ENCODE measurements at places on chromosomes 7 and 10.

GRCh38 chr10:67609996-67610793 is 85.8 kb downstream of the CTNNA3 start:
- DNase-seq, result no peak

GRCh38 chr10:98971464-98971863 is 264.2 kb downstream of the HPSE2 start:
- DNase-seq, result no peak

DNA sequence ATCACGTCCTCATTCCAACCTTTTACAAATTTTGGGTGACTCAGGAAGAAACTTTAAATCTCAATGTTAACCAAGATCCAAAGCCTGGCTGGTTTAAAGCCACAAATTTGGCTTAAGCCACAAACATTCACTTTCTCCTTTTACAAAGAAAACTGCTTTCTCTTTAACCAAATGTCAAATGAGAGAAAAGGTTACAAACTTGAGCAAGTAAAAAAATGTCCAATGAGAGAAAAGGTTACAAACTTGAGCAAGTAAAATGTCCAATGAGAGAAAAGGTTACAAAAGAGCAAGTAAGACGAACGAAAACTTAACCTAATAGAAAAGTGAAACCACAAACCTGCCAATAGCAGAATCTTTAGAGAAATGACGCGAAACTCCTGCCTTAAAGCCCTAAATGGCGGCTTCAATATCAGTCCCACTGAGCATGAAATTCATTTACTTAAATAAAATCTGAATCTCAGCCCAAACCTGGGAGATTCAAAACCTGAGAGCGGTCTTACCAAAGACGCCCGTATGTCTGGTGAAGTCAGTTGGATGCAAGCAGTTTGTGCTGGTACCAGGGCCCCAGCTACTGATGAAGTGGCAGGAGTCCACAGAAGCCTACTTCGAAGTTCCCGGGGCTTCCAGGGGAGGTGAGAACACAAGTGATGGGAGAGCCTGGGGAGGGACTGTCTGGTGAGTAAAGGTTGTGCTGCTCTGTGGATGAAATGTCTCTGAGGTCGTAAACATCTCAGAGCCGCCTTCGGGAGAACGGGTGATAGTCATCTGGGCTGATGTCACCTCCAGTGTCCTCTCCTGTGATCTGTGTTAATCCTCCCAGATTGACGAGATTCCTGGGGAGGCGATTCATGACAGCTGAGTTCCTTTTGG is 74.6 kb downstream of the PAXIP1 start:
- peak; percentile 95 for DNase-seq

DNA sequence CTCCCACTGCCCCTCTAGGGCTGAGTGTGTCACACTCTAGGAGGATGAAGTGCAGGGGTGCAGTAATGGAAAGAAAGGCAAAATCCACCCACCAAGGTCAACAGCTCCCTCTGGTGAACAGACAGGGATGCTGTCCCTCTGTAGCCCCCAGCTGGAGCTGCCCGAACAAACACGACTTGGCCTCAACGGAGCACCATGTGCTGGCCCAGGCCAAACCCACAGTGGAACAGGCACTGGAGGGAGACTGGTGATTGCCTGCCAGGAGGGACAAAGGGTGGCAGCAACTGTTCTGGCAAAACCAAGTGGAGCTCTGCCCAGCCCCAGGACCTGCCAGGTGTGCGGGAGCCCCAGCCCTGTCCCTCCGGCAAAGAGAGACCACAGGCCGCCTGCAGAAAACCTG is 20.7 kb downstream of the PDIA4 start:
- no peak for DNase-seq

DNA sequence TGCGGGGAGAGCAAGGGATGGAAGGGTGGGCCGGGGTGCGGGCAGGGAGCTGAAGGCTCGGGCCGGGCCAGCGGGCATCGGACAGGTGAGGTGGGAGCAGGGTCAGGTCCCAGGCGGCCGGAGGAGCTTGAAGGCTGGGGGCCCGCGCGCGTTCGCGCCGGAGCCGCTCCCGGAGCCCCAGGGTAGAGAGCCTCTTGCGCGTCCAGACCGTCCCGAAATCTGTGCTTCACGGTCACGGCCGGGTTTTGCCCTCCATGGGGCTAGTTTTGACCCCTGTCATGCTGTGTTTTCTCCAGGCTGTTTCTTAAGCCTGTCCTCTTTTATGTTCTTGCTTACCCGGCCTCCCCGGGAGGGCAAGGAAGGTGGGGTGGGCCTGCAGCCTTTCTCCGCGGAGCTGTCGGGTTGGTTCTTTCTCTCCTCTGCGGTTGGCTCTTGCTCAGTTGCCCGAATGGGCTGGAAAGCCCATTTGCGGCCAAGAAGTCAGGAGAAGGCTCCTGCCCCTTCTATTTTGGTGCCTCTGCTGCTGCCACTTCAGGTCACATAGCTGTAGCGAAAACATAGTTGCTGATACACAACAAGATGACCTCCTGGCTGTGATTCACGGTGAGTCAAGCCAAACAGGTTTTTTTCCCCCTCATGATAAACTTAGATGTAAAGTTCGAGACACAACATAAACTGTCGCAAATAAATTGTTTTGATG is 650 bp downstream of the UBE2D1 start:
- DNase-seq, result peak; percentile 28

DNA sequence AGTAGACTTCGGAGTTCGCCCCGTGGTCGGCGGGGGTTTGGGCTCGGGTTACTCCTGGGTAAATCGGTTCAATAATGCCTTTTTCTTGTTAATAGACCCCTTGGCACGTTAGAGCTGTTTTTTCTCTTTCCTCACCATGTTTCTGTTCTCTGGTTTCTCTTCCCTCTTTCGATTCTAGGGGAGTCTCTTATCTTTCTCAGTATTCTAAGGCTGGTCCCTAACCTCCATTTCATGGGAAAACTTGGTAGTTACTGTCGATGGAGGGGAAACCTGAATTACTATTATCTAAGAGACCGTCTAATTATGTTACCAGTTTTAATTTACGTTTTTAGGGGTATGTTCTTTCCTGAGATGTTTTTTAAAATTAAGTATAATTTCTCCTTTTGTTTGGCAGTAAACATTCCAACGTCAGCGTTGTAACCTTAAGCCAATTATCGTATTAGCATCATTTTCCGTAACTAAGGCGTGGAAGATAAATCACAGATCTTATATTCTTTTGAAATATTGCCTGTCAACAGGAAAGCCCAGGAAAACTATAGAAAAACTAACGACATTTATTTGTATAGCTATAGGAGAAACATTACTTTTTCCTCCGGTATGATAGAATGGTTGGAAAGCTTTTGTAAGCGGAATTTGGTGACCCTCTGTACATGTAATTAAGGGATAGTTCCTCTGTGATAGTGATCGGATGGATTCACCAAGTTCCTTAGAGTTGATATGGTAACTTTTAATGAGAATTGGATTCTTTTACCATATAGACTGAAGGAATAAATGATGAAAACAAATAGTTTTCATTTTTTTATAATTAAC is 847 bp downstream of the BTAF1 start:
- DNase-seq, result no peak

- no peak for DNase-seq
Observed at GRCh38 chr10:60974463-60975149, 30.6 kb upstream of the RHOBTB1 start.

Measured in HepG2 (cell line).